T-cell (primary cell): ENCODE measurements at places on chromosomes 6 and 20. TPM values are rescaled to one million over a fixed set of nuclear protein-coding genes. Genes with fewer than 3 reads are reported as not detected.

MOG gene
- not detected for total RNA-seq

GRCh38 chr6:169695131-169695530 is 6.7 kb downstream of the WDR27 start:
- DNase-seq: no peak

DNA sequence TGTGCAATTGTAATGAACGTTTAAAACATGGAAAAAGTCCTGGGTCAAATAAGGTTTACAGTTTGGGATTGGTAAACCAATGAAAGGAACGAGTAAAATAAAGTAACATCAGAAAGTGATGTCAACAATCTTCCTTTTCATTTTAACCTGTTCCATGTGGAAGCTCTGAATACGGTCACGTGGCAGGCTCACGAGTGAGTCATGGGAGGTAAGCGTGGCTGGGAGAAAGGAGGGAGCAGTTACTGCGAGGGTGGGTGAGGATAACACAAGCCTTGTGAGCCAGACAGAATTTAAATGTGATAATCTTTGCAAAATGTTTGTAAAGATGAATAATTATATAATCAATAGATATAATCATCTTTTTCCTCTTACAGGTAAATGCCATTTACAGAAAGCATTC is 171.3 kb upstream of the HDAC2 start:
- DNase-seq: no peak

- no peak for DNase-seq
These were observed 102.8 kb downstream of the MTFR2 start for GRCh38 chr6:136147342-136147741.

DNA sequence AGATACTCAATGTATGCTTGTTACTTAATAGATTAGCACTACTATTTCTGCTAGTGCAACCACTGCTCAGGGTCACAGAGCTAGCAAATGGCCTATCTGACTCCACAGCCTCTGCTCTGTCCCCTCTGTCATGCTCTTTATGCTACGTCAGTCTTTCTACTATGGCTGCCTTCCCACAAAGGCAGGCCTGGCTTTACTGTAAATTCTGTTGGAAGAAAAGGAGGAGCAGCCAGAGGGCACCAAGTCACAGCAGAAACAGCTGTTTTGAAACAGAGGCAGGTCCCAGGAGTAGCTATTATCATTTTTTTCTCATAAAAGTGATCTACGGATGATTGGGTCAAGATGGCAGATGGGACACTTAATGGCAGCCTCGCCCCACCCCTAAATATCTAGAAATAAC is 10.0 kb upstream of the ELMO2 start:
- DNase-seq: no peak

FLRT3 gene
- total RNA-seq: not detected

DNA sequence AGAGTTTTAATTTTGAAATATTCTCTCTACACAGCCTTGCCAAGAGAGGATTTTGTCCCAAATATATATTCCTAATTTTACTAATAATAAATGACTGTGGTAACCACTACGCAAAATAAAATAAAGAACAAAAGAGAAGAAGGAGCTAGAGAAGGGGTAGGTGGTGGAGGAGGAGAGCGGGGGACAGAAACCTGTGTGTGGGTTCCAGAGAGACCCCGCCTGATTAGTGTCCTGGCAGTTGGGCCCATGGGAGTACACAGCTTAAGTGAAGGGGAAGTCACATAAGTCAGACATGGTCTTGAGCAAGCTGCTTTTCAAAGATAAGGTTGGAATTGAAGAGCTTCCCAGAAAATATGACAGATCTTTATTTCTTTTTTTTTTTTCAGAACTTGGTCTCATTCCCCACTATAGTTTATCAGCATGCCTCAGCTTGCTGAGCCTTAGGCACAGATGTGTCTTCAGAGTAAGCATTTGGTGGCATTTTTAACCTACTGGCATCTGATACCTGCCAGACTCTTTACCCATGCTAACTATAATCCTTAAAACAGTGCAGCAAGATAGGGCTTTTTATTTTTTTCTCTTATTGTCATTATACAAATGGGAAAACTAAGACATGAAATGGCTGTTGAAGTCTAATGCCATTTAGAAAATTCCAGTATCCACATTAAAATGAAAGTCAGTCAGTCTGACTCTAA is 9.6 kb upstream of the RHAG start:
- no peak for DNase-seq

GRCh38 chr6:14266266-14266665 is 148.7 kb downstream of the CD83 start:
- DNase-seq: no peak
